ENCODE measurements at places on chromosomes 13 and 19.

DNA sequence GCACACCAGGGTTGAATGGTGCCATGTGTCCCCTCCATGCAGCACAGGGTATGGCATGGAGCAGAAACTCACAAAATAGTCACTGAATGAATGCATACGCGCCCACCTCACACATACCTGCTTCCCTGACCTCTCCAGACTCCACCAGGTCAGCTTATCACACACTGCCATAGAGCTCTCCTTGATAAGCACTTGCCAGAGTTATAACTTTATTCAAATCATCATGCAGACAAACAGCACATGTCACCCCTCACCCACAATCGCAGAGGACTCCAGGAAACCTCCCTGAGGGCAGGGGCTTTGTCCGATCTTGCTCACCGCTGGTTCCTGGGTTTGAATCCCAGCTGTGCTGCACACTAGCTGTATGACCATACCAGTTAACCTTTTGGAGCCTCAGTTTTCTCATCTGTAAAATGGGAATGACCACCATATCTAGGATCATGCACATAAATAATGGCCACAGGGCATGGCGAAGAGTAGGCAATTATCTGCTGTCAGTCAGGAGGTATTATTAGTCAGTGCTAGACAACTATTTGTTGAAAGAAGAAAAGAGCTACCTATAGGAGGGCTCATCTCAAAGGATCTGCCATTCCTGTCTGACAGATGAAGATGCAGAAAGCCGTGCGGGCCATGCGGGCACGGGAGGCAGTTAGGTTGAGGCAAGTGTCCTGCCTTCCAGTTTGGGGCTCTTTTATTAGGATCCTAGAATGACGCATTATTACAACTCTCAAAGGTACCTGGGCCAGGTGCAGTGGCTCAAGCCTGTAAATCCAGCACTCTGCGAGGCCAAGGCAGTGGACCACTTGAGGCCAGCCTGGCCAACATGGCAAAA is 14.0 kb downstream of the XRCC1 start:
- no peak for DNase-seq

DNA sequence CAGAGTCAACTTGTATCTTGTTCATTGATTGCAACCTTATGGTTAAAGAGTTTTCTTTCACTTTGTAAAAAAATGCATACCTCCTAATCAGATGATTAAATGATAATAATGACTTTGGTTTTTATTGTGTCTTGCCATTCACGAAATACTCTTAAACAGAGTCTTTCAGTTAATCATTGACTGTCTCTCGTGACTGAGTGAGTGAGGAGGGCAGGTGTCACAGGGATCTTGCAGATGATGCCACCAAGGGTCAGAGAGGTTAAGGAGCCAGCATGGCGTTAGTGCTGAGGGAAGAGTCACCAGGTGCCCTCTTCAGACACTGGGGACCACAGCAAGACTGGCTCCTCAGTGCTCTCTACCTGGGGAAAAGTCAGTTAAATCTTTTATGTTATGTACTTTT is 8.0 kb downstream of the GPATCH1 start:
- DNase-seq = no peak

- no peak for DNase-seq
These were observed 202.0 kb downstream of the KATNAL1 start for GRCh38 chr13:30105381-30105780.

- DNase-seq = no peak
These were observed 284.2 kb upstream of the TMTC4 start for GRCh38 chr13:100958831-100959230.

GRCh38 chr13:26051231-26051656 is 572 bp downstream of the SHISA2 start:
- peak; percentile 32 for DNase-seq

DNA sequence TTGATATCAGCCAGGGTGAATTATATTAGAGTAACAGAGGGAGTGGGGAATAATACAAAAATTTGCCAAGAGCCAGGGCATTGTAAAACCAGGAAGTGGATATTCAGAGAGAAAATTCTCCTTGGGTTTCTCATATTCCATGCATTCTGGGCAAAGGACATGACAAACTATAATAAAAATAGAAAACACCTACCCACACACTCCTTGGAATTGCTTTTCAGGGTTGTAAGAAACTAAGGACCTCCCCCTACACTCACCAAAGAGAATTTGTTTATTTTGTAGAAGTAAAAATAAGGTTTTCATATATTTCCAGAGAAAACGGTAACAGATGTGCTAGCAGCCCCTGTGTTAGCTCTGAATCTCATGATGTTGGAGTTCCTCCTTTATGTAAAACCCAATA is 649.6 kb downstream of the SLITRK1 start:
- no peak for DNase-seq

DNA sequence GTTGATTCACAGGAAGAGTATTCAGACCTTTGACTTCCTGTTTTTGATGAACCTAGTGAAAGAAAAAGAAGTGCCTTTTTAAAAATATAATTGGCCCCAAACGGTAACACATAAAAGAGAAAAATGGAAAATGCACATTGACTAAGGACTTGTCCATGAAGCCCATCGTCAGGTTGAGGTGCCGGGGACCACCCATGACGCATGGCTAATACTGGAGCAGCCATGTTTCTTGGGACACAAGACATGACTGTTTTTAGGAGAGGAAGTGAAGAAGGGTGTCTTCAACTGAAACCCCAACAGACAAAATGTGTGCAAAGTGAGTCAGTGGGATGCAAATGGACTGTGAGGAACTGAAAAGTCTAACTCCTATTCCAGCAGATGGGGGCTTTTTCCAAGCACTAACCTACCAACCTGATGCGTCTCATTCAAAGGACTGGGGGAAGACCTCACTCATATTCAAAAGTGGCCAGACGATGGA is 459.4 kb downstream of the FOXO1 start:
- DNase-seq = peak; percentile 57

DNA sequence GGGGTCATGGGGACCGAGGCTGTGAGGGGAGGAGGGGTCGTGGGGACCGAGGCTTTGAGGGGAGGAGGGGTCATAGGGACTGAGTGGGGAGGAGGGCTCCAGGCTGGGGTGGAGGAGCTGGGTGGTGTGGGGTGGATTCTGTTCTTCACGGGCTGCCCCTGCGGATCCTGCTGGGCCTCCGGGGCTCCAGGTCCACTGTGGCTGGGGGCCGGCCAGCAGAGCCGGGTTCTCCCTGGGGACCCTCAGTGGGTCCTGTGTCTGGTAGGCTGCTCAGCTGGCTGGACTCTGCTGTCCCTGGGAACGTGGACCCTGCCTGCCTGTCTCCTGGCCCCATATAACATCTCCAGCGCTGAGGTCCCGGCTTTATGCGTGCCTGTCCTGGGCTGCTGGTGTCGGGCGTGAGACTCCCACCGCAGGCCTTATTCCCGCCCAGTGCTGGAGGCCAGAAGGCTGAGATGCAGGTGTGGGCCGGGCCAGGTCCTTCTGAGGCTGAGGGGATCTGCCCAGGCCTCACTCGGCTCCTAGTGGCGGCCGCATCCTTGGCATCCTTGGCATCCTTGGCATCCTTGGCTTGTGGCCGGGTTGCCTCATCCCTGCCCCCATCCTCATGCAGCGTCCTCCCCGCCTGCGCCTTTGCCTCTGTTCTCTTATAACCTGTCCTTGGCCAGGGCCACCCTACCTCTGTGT is 19.8 kb upstream of the GNA15 start:
- DNase-seq = no peak

GRCh38 chr13:23889615-23890607 is 711 bp upstream of the MIPEP start:
- DNase-seq = no peak

GRCh38 chr19:4401769-4402170 is 670 bp upstream of the CHAF1A start:
- no peak for DNase-seq

DNA sequence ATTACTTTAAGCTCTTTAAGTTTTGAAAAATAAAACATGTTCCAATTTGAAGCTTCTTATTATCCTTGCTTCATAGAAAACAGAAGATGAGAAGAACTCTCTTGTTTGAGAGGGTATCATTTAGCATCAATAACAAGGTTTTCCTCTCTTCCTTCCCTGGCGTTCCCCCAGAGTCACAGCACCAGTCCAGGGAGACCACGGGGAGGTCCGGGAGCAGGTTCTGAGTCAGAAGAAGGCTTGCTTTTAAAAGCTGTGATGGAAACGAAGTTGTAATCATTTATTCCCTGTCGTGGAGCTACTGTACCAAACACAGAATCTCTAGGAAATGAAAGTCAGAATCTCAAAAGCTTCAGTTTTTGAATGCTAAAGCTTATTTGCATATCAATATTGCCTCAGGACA is 174.0 kb upstream of the LSM14A start:
- no peak for DNase-seq

DNA sequence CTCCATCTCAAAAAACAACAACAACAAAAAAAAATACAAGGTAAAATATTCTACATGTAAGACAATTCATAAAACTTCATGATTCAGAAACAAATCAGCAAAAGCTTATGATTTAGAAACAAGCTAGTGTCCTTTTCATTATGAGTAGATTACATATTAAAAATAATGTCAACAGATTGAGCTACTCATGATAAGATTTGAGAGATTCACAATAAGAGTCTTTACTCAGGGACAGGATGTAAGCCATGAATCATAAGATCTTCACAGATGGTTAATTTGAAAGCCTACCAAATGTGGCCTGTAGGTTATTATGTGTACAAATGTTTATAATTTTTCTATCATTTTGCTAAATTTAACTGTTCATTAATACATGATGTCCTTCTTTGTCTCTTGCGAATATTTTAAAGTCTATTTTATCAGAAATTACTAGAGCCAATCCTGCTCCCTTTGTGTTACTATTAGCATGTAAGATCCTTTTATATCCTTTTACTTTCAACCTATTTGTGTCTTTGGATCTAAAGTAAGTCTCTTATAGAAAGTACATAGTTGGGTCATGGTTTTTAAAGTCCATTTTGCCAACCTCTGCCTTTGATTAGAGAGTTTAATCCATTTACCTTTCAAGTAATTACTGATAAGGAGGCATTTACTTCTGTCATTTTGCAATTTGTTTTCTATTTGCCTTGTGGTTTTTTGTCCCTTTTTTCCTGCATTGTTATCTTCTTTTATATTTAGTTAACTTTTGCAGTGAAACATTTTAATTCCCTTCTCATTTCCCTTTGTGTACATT is 68.3 kb upstream of the RXFP2 start:
- no peak for DNase-seq

DNA sequence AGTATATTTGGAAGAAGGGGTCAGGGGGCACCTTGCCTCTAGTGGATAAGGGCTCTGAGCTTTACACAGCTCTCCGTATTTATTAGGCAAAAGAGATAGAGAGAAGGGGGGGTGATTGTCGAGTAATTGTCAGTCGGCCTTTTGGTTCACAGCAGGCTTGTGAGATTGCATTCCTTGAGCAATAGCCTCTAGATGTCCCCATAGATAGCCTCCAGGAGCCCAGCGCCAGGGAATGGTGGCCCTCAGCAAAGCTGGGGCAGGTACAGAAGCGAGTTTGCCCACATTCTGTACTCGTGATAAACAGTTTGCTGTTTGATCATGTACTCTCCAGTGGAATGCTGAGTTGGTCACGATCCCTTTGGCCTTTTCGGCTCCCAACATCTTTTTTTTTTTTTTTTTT is 4.6 kb downstream of the ZNF613 start:
- no peak for DNase-seq

DNA sequence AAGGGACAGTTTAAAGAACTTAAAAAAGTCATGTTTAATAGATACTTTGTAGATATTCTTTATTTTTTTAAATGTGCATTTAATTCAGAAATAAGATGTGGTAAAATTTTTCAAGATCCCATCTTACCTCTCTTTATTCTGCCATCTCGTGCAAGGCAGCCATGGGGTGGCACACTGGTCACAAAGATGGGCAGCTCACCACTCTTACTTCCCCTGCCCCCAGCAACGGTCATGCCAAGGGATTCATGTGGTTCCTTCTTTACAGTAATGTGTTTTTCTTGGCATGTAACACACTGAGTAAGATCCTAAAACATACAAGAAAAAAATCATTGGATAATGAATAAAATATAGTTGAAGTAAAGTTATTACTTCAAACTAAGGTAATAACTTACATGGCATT is 64.2 kb downstream of the LNX2 start:
- DNase-seq = no peak
